Endothelial cell of coronary artery (primary cell): ENCODE measurements at places on chromosomes 5 and 9. TPM values are rescaled to one million over a fixed set of nuclear protein-coding genes. Genes with fewer than 3 reads are reported as not detected.

Gene FOXD4L4
- total RNA-seq: 0.09 TPM in 2 replicates

Gene PRR16
- total RNA-seq: 0.09 and 1.6 TPM in 2 replicates

Gene BSPRY
- total RNA-seq: not detected in 2 replicates

Gene FSD1L
- 3.6 and 5.8 TPM in 2 replicates for total RNA-seq

Gene KIF24
- total RNA-seq: 1.0 and 2.4 TPM in 2 replicates

Gene ADAMTSL1
- 21.6 and 25.0 TPM in 2 replicates for total RNA-seq
